ENCODE measurements at places on chromosomes 3 and 15.

- peak; percentile 64 for DNase-seq
These were observed 51.0 kb downstream of the NKIRAS1 start for GRCh38 chr3:23865595-23866396.

DNA sequence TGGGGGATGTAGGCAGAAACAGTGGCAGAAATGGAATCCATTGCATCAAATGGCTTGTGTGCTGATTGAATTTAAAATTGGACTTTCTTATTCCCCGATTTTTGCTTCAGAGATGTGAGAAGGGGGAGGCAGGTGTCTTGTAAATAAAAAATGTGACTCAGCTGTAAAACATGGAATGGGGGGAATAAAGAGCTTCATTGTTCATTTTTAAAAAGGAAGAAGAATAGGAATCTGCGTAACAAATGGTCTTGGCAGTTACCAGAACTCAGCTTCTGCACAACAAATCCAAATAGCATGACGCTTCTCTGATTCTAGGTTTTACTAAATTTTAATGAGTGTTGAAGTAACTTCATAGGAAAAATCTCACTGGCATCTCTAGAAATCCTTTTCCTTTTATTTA lies 323.9 kb upstream of the GBE1 start:
- DNase-seq: peak; percentile 30

- no peak for DNase-seq
These were observed 516.8 kb upstream of the PROK2 start for GRCh38 chr3:72301779-72302178.

GRCh38 chr3:105608623-105609022 lies 241.9 kb downstream of the ALCAM start:
- DNase-seq: no peak

DNA sequence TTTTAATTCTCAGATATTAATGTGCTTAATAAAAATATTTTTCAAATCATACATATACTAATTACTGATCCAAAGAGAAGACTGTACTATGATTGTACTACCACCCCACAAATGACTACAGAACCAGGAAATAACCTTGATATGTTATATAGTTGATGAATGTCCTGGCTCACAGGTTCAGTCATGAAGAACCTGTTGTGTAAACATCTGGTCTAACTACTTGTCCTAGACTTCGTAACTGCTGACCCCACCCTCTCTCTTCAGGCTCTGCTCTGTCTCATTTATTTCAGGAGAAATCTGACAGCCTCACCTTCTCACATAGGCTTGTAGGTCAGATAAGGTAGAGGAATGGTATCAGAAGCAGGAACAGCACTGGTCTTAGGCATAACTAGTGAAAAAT lies 14.7 kb upstream of the CSTA start:
- DNase-seq: no peak

DNA sequence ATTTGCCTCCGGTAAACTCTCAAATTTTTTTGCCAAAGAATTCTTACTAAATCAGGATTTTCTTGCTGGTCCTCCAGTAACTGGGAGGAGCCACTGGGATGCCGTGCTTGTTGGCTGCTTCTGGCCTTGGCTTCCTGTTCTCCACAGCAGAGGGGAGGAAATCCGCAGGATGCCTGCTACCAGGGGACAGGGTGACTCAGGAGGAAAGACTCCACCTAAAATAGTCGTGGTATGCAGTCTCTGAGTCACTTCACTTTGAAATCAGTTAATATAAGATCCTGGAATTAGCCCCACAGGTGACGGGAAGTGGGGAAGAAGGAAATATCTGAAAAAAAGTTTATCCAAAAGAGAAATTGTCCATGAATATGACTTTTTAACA lies 6.5 kb upstream of the TM4SF18 start:
- peak; percentile 98 for DNase-seq

- DNase-seq: no peak
These were observed 38.5 kb upstream of the FAN1 start for GRCh38 chr15:30865257-30865656.

DNA sequence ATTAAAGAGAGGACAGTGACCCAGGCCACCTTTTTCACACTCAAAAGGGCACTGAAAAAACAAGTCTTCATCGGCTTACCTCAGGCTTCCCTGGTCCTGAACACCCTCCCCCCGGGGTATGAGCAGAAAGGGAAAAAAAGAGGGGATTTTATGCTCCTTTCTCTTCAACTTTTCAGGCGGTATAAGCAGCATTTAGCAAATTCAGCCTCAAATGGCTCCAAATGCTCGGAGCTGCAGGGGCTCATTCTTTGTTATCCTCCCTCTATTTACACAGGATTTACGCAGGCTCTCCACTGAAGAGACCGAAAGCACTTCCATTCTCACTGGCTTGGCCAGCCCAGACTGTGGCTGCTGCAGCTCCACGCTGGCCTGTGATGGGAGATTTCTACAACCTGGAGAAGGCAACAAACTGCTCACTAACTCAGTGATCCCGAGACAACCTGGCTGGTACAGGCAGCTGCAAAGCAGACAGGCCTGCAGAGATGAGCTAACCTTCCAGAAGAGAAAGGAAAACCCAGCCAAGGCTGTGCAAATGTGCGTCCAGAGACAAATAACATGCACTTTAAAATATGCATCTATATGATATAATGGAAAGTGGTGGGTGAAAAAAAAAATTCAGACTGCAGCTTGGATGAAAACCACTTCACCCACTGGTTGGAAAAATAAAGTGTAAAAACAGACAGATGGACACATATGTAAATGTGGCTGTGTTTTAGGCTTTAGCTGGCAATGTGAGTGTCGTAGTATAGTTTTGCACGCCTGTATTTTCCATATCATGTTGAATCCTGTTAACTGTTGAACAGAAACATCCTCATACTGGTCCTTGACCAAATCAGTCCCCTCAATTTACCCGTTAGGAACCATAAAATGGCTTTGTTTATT lies 54.2 kb downstream of the MEIS2 start:
- no peak for DNase-seq

- no peak for DNase-seq
These were observed 61.0 kb downstream of the SCN5A start for GRCh38 chr3:38588371-38588971.

DNA sequence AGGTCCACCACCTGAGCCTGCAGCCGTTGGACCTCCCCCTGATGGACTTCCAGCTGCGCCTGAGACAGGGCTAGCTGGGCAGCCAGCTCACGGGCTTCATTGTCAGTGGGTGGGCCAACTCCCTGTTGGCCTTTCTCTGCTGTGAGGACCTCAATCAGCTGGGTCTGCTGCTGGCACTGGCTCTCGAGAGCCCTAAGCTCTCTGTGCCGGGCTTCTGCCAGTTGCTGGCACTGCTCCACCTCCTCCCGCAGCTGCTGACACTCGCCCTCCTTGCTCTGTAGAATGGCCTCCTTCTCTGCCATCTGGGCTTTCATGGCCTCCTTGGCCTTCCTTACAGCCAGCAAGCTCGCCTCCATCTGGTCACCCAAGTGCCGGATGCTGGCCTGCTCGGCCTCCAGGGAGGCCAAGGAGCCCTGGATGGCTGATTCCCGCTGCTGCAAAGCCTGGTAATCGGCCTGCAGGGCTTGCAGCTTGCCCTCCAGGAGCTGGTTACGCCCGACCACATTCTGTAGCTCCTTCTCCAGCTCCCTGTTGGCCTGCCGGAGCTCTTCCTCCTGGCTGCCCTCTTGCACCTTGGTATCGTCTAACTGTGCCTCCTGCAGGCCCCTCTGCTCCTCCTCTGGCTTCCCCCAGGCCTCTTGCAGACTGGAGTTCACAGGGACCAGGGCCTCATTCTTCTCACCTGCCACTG lies 23.8 kb downstream of the CXCR6 start:
- no peak for DNase-seq

GRCh38 chr3:164737174-164737573 lies 341.1 kb downstream of the SI start:
- DNase-seq: no peak

DNA sequence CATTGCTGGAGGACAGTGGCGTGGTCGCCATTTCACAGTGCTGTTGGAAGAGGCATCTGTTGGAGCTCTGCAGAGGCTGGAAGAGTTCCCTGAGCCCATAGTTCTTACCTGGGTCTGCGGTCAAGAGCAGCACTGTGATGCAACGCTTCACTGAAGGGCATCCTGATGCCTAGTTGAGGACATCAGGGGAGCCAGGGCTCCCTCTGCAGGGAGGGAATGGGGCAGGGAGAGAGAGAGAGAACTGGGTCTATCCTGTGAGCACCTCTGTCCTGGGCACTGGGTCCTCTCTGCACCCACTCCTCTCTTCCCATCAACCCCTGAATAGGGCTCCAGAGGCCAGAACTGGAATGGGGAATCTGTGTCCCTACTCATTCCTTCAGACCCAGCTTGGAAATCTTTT lies 23.9 kb upstream of the MOBP start:
- no peak for DNase-seq

- no peak for DNase-seq
These were observed 110.4 kb upstream of the GMNC start for GRCh38 chr3:190972840-190973270.

GRCh38 chr3:166263460-166263859 lies 426.2 kb upstream of the BCHE start:
- no peak for DNase-seq

DNA sequence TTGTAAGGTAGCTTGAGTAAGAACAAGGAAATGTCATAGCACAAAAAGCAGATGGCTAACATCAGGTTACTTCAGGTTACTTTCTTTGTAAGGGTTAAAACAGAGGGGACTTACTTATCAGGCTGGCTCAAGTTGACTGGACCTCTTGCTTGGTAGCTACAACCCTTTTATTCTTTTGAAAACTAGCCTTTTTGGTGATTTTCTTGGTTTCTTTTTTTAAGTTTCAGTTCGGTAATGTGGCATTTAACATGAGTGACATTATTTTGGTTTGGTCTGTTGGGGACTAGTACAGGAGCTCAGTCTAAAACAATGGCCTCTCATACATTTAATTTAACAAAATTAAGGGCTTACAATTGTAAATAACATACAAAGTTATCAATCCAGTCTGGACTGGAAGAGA lies 621.4 kb downstream of the OTOL1 start:
- no peak for DNase-seq

DNA sequence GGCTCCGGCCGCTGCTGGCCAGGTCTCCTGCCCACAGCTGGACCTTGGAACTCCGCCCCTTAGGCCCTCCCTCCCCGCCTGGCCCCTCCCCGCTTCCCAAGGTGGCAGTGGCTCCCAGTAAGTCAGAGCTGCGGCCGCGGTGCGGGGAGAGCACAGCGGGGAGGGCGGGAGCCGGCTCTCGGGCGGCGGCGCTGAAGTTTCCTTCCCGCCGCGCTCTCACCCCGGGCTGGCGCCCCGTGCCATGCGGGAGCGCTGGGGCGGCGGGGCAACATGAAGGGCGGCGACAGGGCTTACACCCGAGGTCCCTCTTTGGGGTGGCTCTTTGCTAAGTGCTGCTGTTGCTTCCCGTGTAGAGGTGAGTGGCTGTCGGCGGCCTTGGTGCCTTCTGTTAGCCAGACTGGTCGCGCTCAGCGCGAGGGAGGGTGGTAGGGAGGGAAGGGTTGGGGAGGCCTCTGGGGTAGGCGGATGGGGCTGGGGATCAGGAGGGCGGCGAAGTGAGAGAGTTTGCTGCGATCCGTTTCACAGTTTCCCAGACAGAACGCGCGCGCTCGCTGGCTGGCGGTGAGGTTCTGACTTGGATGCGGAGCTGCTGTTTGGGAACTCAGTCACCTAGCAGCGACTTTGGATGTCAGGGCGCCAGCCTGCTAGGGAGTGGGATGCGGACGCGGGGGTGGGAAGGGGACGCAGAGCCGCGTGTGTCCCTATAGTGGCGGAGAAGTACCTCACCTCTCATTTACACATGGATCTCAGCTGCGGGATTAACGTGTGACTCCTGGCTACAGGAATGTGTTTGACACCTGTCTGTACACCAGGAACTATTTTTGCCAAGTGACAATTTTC lies 145.5 kb upstream of the UMPS start:
- peak; percentile 21 for DNase-seq

- DNase-seq: peak; percentile 43
These were observed 36.7 kb downstream of the FLNB start for GRCh38 chr3:58044691-58045483.

GRCh38 chr3:141336672-141337522 lies 31.4 kb upstream of the ZBTB38 start:
- DNase-seq: peak; percentile 93

DNA sequence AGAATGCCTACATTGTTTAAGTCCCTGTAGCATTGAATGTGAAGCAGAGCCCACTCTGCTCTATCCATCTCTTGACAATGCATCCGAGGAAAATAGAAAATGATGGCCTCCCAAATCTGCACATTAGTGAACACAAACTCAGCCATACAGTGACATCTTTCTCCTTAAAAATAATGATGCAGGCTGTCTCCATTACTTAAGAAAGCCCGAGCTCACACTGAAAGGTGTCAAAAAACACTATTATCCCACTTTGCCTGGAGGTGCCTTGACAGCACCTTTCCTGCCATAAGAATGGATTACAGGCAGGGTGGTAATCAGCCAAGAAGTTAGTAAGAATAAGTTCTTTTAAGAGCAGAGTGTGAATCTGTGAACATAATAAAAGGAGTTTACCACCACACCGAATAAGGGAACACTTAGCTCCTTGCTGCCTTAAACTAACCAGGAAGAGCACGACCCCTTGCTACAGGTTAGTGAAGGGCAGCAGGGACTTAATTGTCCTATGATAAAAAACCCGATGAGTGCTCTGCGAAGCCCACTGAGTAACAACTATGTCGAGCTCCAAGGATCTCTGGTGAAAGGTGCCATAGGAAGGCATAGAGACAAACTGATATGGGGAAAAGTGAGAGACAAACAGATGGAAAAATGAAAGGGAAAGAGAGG lies 123.2 kb upstream of the TUSC7 start:
- no peak for DNase-seq

DNA sequence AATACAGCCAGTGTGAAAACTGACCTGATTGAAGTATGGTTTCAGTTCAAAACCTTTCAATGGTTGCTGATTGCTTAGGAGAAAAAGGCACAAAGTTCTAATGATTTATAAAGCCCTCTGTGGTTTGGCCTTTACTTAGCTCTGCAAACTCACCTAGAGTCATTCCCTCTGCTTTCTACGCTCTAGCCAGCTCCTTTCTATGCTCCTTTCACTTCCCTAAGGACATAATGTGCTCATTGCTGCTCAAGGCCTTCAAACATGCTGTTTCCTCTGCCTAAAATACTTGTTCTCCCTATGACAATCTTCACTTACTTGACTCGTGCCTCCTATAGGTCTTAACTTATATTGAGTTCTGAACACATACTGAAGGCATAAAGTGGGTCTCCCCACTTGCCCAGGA lies 19.0 kb downstream of the RPL39L start:
- no peak for DNase-seq
